ENCODE measurements at places on chromosomes 1 and 21.
A peak's percentile ranks its signal among the peaks of the same experiment; 100 is the strongest.

GRCh38 chr21:45497846-45498645, 44.2 kb downstream of the SLC19A1 start:
- DNase-seq, result no peak

DNA sequence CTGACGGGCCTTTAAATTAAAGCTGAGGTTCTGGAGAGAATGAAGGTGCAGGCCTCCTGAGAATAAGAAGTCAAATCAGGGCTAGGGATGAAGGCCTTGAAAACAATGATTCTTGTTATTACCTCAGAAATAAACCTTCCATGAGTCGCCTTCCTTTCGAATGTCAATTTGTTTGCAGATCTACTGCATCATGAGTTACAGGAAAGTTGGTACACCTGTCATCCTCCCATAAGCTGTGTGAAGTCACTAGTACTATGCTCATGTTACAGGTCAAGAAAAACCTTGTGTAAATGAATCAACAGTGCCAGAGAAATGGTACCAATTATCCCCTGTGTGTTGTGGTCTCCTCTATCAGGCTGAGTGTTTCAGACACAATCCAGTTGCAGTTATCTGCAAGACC, 281.2 kb upstream of the PLXNA2 start:
- no peak for DNase-seq

DNA sequence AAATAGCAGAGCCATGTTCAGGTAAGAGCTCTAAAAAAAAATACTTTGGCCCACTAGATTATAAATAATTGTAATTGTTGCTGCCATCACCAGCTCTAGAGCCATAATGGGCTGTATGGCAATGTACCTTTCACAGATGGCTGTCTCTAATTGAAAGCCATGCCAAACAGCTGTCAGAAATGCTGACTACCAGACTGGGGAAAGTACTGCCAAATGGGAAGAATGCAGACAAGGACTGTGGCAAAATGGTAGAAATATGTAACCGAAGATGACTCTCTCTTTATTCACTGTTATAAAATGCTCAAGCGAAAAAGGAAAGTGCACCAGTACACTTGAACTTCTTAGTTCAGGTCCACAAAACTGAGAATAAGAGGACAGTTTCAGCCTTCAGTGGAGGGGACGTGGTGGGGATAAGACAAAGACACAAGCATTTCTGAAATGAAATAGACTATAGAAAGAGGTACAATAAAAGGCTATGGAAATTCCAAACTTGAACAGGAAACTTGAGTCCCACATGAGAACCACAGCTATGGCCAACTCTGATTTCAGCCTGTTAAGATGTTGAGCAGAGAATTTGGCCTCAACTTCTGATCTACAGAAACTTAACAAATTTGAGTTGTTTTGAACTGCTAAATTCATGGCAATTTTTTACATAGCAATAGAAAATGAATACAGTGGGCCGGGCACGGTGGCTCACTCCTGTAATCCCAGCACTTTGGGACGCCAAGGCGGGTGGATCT, 46.5 kb upstream of the LPGAT1 start:
- no peak for DNase-seq

- no peak for DNase-seq
Measured at GRCh38 chr1:93907718-93908117, 1.5 kb downstream of the GCLM start.

DNA sequence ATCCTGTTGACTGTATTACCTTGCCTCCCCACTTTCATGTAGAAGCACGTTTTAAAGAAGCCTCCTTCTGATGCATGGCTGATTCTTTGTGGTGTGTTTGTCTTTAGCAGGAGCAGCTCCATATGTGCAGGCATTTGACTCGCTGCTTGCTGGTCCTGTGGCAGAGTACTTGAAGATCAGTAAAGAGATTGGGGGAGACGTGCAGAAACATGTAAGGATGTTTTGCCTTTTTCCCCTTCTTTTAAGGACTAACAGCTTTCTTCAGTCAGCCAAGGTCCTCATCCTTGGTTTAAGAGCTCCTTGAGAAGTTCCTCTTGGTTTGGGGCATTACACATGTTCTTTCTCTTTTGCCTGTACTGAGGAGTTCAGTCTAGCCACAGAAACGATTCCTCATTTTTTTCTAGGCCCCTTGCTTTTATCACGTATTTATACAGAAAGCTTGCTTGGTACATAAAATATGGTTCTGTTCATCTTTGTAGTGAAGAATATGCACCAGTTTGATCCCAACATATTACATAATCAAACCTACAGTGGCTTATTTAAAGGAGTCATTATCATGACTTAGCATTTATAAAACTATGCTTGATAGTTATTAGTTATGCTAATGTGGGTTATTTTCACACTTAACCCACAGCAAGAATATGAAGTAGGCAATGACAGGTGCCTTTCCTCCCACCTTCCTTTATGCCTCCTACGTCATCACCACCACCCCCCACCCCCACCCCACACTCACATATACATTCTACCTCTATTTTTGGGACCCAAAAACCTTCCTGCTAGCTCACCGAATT, 19.6 kb downstream of the CAP1 start:
- DNase-seq, result peak; percentile 47

- no peak for DNase-seq
Measured at GRCh38 chr1:53754484-53755312, 15.7 kb upstream of the GLIS1 start.

DNA sequence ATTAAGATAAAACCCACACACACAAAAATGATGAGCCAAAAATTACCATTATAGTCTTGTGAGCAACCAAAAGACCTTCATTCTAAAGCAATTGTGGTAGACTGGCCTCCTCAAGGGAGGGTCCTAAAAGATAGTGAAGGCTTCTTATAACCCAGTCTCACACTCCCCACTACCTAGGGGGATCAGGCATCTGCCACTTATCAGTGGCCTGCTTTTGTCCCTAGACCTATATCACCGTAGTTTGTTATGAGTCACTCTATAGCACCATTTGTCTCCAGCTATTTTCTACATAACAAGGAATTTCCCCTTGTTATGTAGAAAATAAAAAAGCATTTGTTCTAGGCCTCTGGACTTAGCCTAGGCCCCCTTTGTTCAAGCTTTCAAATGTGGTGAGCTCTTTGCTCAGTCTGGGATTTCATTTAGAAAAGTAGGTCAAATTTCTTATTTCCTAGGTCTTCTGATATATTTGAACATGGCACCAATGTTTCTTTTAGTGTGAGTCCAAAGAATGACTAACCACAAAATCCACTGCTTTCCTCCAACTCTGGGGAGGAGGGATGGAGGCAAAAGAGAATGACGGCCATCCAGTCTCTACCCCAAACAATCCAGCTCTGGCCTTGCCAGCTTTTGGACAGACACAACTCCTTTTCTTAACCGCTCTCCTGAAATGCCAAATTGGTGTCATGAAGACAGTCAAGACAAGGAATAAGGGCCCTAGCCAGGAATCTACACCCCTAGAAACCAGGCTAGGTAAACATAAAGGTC, 8.9 kb downstream of the ADAR start:
- DNase-seq, result no peak

Data from activated CD8-positive, alpha-beta memory T cell treated with anti-CD3 and anti-CD28 coated beads, Interleukin-2, amount 50 U/mL, for 48 hours (primary cell).